Activated CD4-positive, alpha-beta T cell treated with anti-CD3 and anti-CD28 coated beads, Interleukin-2, amount 10 ng/mL, durations not matched to agents 7 days and 5 days (primary cell): ENCODE measurements at places on chromosomes 3 and 15. TPM values are rescaled to one million over a fixed set of nuclear protein-coding genes. Genes with fewer than 3 reads are reported as not detected.

Gene POLR2M
- 61.6 TPM for total RNA-seq

Gene DNAJB11
- total RNA-seq = 54.9 TPM

Gene WDR49
- 0.40 TPM for total RNA-seq

Gene MEGF11
- not detected for total RNA-seq

Gene ALG1L2
- total RNA-seq = 0.96 TPM

Gene PIERCE2
- not detected for total RNA-seq

Gene SKOR1
- 0.29 TPM for total RNA-seq

Gene SLC28A2
- not detected for total RNA-seq

- no peaks in the 10 kb centered on the region for H3K36me3 ChIP-seq
- no peaks in the 10 kb centered on the region for H3K27me3 ChIP-seq
- H3K27ac ChIP-seq = no peak overlapping the region
- no peaks in the 10 kb centered on the region for H3K4me1 ChIP-seq
- no peak overlapping the region for H3K4me3 ChIP-seq
- DNase-seq = no peak
Measured at GRCh38 chr3:20898962-20899361, 713.0 kb upstream of the SGO1 start.

DNA sequence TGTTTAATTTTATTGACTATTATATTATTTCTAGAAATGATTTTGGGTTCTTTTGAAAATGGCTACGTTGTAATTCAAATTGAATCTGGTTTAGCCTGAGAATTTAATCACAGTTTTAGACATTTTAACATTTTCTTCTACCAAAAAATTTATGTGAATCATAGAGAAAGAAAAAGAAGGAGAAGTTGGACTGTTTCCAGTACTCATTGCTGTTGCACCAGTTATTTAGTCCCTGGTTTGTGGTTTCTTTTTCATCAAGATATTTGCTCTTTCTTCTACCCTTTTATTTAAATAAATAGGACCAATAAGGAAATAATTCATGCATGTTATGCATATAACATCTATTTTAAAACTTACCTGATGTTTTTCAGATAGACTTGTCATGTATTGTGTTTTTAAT is 1337.1 kb downstream of the ROBO1 start:
- no peaks in the 10 kb centered on the region for H3K4me1 ChIP-seq
- no peak for DNase-seq
- H3K4me3 ChIP-seq = no peak overlapping the region
- H3K27me3 ChIP-seq = no peaks in the 10 kb centered on the region
- no peak overlapping the region for H3K27ac ChIP-seq

DNA sequence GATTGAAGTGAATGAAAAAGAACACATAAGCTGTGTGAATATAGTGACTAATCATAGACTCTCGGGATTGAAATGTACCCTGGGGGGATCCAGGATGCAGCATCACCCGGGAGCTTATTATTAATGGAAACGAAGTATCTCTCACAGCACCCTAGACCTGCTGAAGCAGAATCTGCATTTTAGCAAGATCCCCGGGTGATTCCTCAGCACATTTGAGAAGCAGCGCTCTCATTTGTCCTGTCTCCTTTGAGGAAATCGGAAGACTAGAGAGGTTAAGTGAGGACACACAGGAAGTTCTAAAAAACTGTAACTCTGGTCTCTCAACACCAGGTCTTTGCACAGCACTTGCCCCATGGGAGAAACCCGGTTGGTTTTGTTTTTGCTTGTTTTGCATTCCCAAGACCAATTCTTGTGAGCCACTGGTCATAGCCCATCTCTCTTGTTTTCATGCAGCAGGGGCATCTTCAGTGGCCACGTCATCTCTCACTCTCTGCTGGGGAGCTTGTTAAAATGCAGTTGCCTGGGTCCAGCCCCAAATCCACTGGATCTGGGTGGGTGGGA is 30.2 kb downstream of the ZNF710 start:
- H3K36me3 ChIP-seq = peaks cover 18% of the 10 kb centered on the region
- H3K27ac ChIP-seq = peak overlapping the region; percentile 82
- DNase-seq = peak; percentile 31
- peaks cover 65% of the 10 kb centered on the region for H3K4me1 ChIP-seq

DNA sequence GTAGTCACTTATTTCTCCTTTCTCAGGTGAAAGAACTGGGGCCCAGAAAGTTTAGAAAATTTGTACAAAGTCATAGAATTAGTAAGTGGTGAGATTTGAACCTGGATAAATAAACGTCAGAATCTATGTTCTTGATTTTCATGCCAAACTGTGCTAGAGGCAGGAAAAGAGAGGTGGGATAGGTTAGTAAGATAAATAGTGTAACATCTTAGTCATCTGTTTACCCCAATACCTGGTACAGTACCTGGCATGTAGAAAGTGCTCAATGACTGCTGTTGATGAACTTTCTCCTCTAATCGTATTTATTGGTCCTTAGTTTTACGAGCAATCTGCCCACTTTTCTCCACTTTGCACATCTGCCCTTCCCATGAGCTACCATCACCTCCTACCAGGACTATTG is 124.9 kb downstream of the MITF start:
- no peak overlapping the region for H3K4me3 ChIP-seq
- DNase-seq = no peak
- no peaks in the 10 kb centered on the region for H3K36me3 ChIP-seq
- H3K4me1 ChIP-seq = no peaks in the 10 kb centered on the region
- H3K27ac ChIP-seq = no peak overlapping the region

- no peak overlapping the region for H3K27ac ChIP-seq
- no peaks in the 10 kb centered on the region for H3K27me3 ChIP-seq
- no peak for DNase-seq
- peaks cover 4% of the 10 kb centered on the region for H3K36me3 ChIP-seq
- H3K4me1 ChIP-seq = no peaks in the 10 kb centered on the region
Measured at GRCh38 chr3:11547498-11547897, 96.2 kb downstream of the VGLL4 start.

- H3K4me1 ChIP-seq = peaks cover 4% of the 10 kb centered on the region
- H3K36me3 ChIP-seq = no peaks in the 10 kb centered on the region
- H3K4me3 ChIP-seq = no peak overlapping the region
Measured at GRCh38 chr3:38650248-38650951, 913 bp upstream of the SCN5A start.

DNA sequence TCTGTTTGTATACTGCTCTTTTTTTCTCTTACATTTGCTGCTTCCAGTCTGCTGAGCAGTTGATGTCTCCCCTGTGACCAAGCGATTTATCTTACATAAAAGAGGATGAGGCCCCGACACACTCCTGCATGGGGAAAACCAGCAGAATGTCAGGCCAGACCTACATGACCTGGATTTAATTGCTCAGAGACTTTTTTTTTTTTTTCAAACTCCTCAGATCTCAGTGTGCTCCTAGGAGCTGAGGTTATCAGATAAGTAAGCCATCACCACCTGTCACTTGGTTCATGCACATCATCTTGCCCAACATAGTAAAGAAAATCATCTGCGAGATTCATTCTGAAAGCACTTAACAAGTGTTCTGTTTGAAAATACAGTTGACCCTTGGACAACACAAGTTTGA is 163.1 kb downstream of the PLCL2 start:
- H3K4me3 ChIP-seq = no peak overlapping the region
- H3K27me3 ChIP-seq = no peaks in the 10 kb centered on the region
- H3K4me1 ChIP-seq = peaks cover 29% of the 10 kb centered on the region
- no peak overlapping the region for H3K27ac ChIP-seq

- no peak overlapping the region for H3K27ac ChIP-seq
- DNase-seq = no peak
- H3K4me1 ChIP-seq = no peaks in the 10 kb centered on the region
Measured at GRCh38 chr3:187516446-187517185, 148.4 kb downstream of the RTP4 start.

- H3K36me3 ChIP-seq = peaks cover 48% of the 10 kb centered on the region
- H3K27ac ChIP-seq = peak overlapping the region; percentile 84
- H3K27me3 ChIP-seq = no peaks in the 10 kb centered on the region
- peaks cover 69% of the 10 kb centered on the region for H3K4me1 ChIP-seq
- H3K4me3 ChIP-seq = peak overlapping the region; percentile 10
Measured at GRCh38 chr3:98540346-98540745, 8.6 kb downstream of the GPR15 start.

DNA sequence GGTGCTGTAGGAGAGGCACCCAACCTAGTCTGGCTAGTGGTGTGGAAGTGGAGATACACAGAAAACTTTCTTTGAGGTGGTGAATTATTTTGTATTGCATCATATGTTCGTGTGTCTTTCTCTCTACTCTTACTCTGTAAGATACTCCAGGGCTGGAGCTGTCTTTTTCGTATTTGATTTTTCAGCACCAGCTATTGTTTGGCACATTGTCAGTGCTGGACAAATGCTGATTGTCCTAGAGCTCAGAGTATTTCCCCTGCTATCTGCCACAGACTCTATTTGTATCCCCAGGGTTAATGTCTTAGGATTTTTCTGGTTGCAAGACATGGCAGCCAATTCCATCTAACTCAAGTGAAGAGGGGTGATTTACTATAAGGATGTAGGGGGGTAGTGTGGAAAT is 110.5 kb downstream of the SAMMSON start:
- H3K27me3 ChIP-seq = peaks cover 3% of the 10 kb centered on the region
- H3K27ac ChIP-seq = no peak overlapping the region
- no peak for DNase-seq
- no peaks in the 10 kb centered on the region for H3K4me1 ChIP-seq
- no peaks in the 10 kb centered on the region for H3K36me3 ChIP-seq
- no peak overlapping the region for H3K4me3 ChIP-seq

DNA sequence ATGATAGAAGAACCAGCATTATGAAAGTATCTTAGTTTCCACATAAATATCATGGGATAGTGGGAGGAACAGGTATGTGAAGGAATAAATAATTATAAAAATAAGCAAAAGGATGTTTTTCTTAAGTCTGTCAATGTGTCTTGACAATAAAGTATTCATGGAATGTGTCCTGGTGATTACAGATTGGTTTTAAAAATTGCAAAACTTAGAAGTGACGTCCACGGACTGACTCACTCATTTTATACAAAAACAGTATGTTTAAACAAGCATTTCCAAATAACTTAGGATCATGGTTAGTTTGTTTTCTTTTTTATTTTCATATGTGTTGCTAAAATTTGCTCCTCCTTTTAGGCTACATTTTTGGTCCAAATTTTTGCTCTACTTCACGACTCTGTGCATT is 687.0 kb upstream of the NECTIN3 start:
- H3K27me3 ChIP-seq = no peaks in the 10 kb centered on the region
- no peak overlapping the region for H3K27ac ChIP-seq
- no peaks in the 10 kb centered on the region for H3K4me1 ChIP-seq
